ENCODE measurements at places on chromosomes 2 and 18.
A peak's percentile ranks its signal among the peaks of the same experiment; 100 is the strongest.

DNA sequence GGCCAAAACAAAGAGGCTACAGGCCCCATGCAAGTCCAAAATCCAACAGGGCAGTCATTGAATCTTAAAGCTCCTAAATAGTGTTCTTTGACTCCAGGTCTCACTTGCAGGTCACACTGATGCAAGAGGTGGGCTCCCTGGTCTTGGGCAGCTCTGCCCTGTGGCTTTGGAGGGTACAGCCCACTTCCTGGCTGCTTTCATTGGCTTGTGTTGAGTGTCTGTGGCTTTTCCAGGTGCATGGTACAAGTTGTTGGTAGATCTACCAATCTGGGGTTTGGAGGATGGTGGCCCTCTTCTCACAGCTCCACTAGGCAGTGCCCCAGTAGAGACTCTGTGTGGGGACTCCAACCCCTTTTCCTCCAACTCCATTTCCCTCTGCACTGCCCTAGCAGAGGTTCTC lies 115.8 kb upstream of the ALKAL2 start:
- DNase-seq: no peak

- no peak for DNase-seq
Observed at GRCh38 chr2:44109166-44109565, 59.5 kb upstream of the PPM1B start.

- no peak for DNase-seq
Observed at GRCh38 chr18:13989199-13989598, 73.9 kb upstream of the MC2R start.

DNA sequence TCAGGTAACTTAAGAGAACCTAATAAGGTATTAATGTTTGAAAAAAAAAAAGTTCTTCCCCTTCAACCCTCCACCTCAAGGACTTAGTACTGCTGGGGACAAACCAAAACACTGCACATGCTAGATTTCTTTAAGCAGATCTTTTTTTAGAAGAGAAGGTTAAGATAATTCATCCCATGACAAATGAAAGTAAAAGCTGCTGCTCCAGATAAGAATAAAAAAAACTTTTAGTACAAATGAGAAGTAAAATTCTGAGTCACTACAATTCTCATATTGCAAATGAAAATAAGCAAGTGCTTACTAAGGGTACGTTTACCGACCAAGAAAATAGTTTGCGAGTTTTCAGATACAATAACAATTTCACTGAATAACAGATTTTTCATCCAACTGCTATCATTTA lies 8.9 kb downstream of the STAM2 start:
- no peak for DNase-seq

GRCh38 chr18:51617167-51617566 lies 419.7 kb upstream of the MEX3C start:
- no peak for DNase-seq

GRCh38 chr2:29213888-29214291 lies 98.7 kb downstream of the CLIP4 start:
- DNase-seq: no peak

DNA sequence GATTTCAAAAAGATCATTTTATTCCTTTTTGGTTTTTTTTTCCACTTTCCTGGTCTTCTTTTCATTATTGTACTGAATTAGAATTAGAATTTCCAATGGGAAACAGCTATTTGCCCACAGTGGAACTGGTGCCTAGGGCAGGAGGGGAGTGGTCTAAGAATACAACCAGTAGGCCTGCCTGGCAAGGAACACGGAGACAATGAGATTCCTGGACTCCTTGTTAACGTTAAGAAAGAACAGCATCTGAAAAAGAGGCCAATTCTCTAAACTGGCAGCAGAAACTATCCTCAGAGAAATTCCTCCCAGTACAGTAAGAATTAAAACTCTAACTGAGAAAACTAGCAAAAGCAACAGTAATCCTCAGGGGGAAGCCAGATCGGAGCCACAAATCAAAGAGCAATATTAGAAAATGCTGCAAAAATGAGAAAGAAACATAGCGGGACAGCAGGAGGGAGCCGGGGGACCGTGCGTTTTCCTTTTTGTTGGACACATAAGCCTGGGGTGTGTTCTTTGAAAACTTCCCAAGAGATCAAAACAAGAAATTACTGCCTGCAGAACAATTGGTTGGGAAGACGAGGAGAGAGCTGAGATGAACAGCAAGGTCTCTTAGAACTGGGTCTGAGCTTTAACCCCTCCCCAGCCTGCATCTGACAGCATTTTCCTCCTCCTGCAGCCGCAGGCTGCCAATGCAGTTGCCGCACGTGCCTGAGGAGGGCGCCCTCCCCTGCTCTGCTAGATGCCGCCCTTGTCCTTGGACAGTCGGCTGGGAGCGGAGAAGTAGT lies 776.0 kb downstream of the TSN start:
- no peak for DNase-seq

- DNase-seq: no peak
Observed at GRCh38 chr2:47037678-47038077, 117.4 kb downstream of the STPG4 start.

DNA sequence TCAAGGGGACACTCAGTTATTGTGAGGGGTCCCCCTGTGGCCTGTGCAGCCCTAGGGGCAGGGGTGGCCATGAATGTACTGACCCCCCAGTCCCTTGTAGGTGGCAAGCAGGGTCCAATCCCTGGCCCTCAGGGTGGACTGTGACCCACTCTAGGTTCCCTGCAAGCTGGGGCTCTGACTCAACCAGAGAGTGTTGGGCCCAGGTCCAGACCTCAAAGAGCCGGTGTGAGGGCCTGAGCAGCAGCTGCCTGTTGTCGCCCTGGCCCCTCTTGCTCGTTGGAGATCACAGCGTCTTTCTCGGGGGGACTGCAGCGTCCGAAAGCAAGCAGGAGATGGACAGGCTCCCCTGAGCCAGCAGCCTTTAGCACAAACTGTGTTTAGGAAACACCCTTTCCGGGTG lies 66.8 kb upstream of the ATG16L1 start:
- no peak for DNase-seq

DNA sequence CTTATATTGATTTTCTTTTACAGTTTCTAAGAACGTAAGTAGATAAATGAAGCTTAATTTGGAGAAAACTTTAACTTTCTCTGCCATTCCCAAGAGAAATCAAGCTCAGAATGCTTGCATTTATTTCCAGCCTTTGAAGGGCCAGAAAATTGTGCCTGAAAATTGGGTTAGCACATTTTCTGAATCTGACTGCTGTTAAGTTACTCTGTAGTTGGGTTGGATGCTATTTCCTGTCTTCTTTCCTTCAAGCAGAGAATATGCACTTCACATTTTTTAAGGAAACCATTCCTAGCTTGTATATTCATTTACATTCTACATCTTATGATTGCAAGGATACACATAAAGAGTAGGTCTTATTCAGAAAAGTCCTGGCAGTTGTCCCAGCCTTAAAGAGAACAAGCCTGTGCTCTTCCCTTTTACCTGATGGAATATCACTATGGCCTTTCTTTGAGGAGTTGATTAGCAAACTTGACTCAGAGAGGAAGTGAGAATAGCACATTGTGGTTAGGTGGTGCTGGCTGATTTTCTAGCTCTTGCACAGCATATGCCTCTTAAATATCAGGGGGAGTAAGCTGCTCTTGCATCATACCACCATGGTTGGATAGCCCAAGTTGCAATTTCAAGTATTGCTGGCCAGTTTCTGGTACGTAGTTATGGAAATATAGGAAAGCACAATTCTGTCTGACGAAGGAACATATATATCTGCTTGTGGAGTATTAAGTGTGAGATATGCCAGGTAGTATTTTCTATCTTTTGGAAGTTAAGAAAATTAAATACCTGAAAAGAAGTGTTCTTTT lies 133.7 kb downstream of the COMMD1 start:
- DNase-seq: peak; percentile 14

DNA sequence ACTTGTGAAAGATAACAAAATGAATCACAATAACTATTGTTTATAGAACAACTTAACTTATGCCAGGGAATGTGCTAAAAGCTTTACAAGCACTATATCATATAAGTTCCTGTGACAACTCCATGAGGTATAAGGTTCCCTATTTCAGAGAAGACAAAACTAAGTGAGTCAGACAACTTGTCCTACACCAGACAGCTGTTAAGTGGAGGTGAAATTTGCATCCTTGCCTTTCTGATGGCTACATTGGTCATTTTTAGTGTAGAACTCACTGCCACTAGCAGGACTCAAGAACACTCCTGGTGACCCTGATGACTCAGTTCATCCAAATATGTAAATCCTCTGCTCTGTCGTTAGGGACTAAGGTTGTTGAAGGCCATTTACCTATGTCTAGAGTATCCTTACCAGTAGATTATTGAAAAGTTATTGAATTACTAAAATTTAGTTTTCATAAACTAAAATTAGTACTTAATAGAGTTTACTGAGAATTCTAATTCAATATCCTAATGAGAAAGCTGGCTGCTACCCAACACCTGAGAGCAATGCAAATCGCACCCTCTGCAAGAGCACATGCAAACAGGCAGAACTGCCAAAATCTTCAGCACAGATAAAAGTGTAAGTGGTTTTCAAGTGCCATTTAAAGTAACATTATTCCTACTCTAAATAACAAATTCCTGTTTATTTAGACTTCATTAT lies 636.2 kb downstream of the NRXN1 start:
- DNase-seq: no peak

DNA sequence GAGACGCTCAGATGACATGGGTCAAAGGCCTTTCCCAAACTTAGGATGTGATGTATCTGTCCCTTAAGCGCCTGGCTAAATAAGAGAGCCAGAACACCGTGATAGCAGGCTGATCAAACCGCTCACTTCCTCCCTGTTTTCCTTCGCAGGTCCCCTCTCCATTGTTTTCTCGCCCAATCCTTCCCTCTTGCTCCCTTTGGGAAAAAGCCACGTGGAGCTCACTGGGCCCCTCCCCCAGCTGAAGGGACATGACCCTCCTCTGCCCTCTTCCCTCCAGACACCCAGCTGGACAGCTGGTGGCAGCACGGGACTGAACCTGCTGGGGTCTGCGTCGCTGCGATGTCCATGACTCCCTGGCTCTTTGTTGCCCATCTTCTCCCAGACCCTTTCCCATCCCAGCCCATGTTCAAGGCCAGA lies 201.7 kb downstream of the TNS1 start:
- DNase-seq: no peak

- DNase-seq: no peak
Observed at GRCh38 chr2:172931256-172931894, 144.3 kb upstream of the MAP3K20 start.

DNA sequence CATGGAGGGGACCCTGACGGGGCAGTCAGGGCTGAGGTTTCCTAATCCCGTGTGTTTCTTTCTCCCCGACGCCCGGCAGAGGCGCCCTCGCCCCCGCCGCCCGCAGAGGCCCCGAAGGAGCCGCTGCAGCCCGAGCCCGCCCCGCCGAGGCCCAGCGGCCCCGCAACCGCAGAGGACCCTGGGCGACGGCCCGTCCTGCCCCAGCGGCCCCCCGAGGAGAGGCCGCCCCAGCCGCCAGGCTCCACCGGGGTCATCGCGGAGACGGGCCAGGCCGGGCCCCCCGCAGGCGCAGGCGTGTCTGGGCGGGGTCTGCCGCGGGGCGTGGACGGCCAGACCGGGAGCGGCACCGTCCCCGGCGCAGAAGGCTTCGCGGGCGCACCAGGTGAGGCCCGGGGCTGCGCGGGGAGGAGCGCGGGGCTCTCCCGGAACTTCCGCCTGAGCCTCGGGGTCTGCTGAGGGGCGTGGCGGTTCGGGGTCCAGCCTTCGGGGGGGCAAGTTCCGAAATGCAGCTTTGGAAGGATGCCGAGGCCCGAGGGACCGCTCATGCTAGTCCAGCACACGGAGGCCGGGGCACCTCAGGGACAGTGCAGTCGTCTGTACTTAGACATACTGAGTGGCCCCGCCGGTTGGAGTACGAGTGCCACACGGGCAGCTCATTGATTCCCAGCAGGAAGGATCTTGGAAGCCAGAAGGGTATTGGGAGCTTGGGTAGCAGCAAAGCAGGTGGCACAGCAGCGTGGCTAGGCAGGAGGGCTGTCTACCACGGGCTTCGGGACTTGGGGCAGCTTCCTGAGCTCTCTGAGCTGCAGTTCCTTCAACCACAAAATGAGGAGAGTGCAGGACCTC lies 60.1 kb downstream of the EMILIN2 start:
- no peak for DNase-seq

GRCh38 chr2:98691303-98691702 lies 39.6 kb downstream of the MGAT4A start:
- no peak for DNase-seq

DNA sequence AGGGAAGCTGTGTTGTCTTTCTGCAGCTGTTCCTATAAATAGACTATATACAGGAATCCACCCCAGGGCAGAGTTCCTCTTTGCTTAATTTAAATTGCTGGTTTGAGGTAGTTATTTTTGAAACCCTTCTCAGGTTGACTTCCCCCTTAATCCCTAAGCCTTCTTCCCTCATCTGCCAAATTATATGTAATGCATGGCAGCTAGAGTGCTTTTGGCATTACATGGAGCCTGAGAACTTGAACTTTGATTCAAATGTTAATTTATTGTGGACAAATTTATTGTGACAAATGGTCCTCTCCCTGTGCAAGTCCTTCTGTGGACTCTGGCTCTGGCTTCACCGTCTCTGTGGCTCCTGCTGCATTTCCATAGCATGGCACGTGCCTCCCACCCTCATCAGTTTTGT lies 29.2 kb downstream of the MYO1B start:
- DNase-seq: no peak

- DNase-seq: no peak
Observed at GRCh38 chr18:45186832-45187231, 428.4 kb upstream of the SLC14A2 start.

DNA sequence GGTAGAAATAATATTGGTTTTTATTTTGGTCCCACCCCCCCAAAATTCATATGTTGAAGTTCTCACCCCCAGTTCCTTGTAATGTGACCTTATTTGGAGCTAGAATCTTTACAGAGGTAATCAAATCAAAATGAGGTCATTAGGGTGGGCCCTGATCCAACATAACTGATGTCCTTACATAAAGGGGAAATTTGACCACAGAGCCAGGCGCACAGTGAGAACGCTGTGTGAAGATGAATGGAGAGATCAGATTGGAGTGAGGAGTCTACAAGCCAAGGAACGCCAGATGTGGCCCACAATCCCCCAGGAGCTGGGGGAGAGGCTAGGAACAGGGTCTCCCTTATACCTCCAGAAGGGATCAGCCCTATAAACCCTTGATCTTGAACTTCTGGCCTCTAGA lies 31.6 kb upstream of the TRIB2 start:
- DNase-seq: no peak

DNA sequence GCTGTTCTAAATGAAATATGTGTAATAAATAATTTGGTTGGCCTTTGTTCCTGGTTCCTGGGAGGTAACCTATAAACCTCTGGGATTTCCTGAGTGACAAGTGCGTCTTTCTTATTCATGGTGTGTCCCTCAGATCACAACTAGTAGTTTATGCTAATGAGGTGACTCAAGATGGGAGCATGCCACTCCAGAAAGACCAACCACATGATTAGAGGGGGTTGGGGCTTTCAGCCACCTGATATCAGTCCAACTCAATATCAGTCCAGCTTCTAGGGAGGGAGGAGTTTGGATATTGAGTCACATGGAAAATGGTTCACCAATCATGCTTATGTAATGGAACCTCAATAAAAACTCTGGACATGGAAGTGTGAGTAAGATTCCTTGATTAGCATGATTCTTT lies 96.6 kb downstream of the QPCT start:
- no peak for DNase-seq

- DNase-seq: no peak
Observed at GRCh38 chr2:42602218-42602875, 33.9 kb downstream of the MTA3 start.

- DNase-seq: no peak
Observed at GRCh38 chr2:101872480-101872879, 119.3 kb upstream of the IL1R2 start.

Data from kidney glomerular epithelial cell (primary cell).